CD4-positive, alpha-beta T cell treated with Interleukin-1 beta for 1 hour (primary cell): ENCODE measurements at places on chromosomes 1 and 21.

DNA sequence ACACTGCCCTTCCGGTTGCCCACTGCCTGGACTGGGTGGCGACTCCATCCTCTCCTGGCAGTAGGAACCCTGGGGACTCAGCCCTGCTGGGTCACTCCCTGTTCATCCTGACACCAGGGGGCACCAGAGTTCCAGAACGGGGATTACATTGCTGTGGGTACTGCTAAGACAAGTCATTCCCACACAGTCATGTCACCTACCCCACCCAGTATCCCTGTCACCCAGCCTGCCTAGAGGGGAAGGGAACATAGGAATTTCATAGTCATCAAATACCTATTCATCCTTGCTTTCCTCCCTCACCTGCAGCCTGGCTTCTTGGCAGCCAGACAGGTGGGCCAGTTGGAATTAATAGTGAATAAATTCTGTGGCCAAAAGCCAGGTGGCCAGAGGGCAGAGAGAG is 9.8 kb upstream of the SFN start:
- DNase-seq, result peak; percentile 79

DNA sequence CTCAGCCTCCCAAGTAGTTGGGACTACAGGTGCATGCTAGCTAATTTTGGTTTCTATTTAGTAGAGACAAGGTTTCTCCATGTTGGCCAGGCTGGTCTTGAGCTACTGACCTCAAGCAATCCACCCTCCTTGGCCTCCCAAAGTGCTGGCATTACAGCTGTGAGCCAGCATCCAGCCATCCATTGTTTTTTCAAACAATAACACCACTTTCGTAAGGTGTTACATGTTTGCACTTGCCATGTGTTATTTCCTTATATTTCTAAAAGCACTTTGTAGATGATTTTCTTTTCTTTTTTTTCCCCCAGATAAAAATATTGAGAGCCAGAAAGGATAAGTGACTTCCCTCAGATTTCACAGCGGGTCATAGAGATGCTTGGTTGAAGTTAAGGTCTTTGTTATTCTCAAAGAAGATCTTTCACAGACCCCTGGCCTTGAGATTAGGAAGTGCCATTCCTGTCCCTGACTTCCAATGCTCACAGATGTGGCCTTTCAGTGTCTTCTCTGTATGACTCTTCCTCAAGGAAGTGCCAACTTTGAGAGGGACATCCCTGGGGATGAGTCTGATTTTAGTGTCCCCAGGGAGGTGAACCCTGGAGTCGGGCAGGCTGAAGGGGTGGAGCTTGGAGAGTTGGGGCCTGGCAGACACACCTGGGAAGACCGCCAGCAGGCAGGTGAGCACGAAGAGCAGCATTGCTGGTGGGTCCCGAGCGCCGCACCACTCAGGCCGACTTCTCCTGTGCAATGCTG is 6.3 kb downstream of the PIGR start:
- DNase-seq, result no peak

- DNase-seq, result no peak
Observed at GRCh38 chr1:27678747-27679146, 6.8 kb upstream of the IFI6 start.

GRCh38 chr1:160720356-160721085 is 8.9 kb upstream of the CD48 start:
- DNase-seq, result no peak

DNA sequence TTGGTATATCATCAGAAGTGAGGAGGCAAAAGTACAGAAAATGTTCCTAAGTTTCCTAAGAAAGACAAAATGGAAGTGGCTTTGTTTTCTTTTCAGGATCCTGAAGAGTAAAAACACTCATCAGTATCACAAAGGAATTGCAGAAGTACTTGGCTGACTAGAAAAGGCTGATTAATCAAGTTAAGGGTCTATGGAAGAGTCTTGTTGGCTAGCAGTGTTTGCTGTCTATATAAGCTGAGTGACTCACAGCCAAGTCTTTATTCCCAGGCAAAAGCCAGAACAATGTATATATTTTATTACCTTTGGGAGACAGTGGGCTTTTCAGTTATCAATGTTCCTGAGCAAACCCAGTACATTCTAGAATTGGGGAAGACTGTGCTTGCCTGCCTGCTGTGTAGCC is 777.0 kb downstream of the PLA2G4A start:
- no peak for DNase-seq

DNA sequence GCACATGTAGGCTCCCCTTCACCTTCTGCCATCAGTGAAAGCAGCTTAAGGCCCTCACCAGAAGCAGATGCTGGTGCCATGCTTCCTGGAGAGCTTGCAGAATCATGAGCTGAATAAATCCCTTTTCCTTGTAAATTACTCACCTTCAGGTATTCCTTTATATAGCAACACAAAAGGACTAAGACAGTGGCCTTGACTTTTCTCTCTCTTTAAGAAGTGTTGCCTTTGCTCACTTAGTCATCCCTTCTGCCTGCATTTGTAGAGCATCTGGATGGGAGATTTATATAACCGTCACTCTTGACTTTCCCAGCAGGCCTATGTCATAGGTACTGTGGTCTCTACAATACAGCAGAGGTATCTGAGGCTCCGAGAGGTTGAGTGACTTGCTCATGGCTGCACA is 3.7 kb downstream of the PCSK9 start:
- no peak for DNase-seq

GRCh38 chr1:197911857-197912696 is 5.1 kb upstream of the LHX9 start:
- DNase-seq, result no peak

DNA sequence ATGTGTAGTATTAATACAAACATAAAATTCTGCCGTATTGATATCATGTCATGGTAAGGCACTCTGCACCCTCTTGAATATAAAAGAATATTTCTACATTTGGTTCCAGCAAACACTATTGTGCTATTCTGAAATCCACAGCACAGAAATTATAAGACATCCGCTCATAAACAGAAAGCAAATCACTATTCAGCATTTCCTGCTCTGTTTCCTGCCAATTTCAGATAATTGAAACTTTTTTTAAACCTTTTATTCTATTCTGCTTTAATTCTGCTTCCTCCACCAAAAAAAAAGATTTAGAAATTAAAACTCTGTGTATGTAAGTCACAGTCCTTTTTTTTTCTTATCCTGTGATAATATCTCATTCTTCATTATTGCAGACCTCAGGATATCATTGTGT is 39.6 kb upstream of the PLEKHO1 start:
- DNase-seq, result peak; percentile 30

GRCh38 chr1:116095027-116095426 is 16.2 kb upstream of the MAB21L3 start:
- no peak for DNase-seq

GRCh38 chr1:34806396-34806795 is 13.6 kb downstream of the GJA4 start:
- DNase-seq, result no peak

DNA sequence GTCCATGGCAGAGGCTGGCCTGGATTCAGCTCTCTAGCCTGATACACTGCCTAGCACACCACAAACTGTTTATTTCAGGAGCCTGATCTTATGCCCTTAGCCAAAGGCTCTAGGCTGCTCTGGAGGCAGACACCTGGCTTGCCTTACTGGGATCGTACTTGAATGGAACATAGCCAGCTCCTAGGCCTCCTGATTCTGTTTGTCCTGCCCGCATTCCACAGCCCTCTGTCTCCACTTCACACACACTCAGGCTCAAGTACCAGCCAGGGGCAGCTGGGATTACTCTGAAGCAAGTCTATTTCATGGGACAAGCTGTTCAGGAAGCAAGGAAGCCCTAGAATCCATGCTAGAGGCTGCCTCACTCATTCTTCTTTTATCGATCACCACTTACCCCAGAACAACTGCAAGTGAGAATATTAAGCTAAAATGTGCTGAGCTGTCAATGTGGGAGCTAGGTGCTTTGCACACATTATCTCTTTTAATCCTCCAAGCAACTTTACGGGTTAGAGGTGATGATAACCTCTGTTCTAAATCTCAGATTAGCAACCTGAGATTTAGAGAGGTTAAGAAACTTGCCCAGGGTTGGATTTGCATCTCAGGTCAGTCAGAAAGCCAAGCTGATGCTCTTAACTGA is 31.1 kb upstream of the CYP4B1 start:
- DNase-seq, result no peak

- no peak for DNase-seq
Observed at GRCh38 chr1:78275906-78276685, 214.7 kb upstream of the PTGFR start.

- no peak for DNase-seq
Observed at GRCh38 chr1:71834601-71835441, 447.5 kb downstream of the NEGR1 start.

GRCh38 chr1:117633936-117634335 is 28.1 kb downstream of the TENT5C start:
- DNase-seq, result no peak

- no peak for DNase-seq
Observed at GRCh38 chr1:71350805-71351204, 270.0 kb upstream of the ZRANB2 start.

DNA sequence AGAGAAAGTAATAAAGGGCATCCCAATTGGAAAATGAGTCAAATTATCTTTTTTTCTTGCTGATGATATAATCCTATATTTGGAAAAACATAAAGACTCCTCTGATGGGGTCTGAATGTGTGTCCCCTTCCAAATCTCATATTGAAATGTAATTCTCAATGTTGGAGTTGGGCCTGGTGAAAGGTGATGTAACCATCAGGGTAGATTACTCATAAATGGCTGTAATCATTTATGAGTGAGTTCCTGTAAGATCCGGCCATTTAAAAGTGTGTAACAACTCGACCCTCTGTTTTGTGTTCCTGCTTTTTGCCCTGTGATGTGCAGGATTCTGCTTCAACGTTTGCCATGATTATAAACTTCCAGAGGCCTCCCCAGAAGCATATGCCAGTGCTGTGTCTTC is 44.3 kb upstream of the MAP1LC3C start:
- no peak for DNase-seq

GRCh38 chr1:23799570-23800399 is 769 bp downstream of the GALE start:
- DNase-seq, result peak; percentile 31

GRCh38 chr1:100145116-100145515 is 12.2 kb downstream of the TRMT13 start:
- no peak for DNase-seq

DNA sequence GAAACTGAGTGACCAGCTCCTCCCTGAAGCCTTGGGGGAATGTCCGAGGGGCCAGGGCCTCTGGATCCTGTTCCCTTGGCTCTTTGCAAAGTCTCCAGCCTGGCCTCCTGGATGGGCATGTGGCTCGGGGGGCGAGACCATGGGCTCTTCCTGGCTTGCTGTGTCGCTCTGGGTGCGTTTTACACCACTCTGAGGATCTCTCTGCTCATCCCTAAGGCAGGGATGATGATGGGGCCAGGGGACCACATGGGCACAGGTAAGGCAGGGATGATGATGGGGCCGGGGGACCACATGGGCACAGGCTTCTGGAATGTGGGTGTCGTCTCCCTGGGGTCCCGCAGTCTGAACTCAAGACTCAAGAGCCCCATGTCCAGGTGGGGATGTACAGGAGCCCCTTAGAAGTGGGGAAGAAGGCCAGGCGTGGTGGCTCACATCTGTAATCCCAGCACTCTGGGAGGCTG is 17.7 kb downstream of the TP73 start:
- no peak for DNase-seq

GRCh38 chr1:3904006-3904842 is 4.2 kb upstream of the C1orf174 start:
- no peak for DNase-seq

- no peak for DNase-seq
Observed at GRCh38 chr1:65177457-65177856, 29.5 kb downstream of the AK4 start.

DNA sequence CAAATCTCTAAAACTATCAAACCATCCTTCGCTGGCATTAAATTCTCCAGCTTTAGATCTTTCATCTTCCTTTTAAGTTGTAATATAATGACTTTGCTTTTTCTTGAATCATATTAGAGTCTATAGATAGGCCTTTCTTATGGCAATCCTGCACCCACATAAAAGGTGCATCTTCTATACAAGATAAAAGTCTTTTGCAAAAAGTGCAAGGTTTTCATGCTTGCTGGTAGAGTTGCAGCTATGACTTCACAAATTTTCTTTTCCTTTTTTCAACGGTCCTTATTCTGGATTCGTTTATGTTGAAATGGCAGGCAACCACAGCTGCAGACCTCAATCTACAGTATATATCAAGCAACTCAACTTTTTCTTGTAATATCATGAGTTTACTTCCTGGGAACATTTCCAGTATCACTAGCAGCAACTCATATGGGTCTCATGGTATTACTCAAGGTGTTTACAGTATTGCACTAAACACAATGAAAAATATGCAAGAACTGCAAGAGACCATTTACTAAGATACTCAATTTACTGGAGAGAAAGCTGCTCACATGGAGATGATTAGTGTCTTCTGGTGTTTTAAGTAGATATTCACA is 22.1 kb downstream of the OMA1 start:
- no peak for DNase-seq

- DNase-seq, result peak; percentile 21
Observed at GRCh38 chr1:145690587-145691558, 16.3 kb downstream of the PDZK1 start.

- no peak for DNase-seq
Observed at GRCh38 chr1:110242062-110242461, 31.9 kb downstream of the KCNC4 start.

- no peak for DNase-seq
Observed at GRCh38 chr1:86388777-86389176, 7.3 kb downstream of the ODF2L start.

DNA sequence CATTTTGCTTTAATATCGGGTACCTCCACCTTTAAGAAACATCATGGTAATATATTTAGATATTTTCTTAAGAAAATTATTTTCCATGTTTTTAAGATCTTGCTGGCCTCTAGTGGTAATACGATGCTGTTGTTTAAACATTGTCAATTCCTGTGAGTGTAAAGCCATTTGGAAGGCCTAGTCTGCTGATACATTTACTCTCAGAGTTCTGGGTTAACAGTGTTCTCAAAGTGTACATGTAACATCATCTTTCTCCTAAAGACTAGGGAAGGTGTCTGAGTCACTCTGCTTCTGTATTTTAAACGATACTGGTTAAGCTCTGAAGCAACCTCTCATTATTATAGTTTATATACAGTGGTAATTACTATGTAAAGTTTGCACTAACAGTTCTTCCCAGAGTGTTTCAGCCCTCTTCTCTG is 189.1 kb downstream of the RASAL2 start:
- DNase-seq, result no peak

- no peak for DNase-seq
Observed at GRCh38 chr1:205870236-205870635, 20.3 kb upstream of the PM20D1 start.

DNA sequence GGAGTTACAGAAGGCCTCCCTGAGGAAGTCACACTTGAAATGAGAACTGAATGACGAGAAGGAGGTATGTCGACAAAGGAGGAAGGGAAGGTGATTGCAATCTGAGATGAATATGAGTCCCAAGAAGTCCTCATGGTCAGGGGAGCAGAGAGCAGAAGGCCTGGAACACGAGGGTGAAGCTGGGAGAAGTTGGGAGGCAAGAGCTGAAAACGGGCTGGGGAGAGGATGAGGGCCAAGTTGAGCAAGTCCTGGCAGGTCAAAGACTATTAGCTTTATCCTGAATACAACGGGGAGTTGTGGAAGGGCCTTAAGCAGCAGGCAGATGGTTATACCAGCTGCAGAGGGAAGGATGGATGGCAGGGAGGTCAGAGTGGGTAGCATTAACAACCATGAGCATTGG is 89.5 kb downstream of the KCNJ15 start:
- no peak for DNase-seq

GRCh38 chr1:43890815-43891214 is 42.8 kb upstream of the ARTN start:
- DNase-seq, result no peak
